ENCODE measurements at places on chromosomes 2 and 18.
A peak's percentile ranks its signal among the peaks of the same experiment; 100 is the strongest.

DNA sequence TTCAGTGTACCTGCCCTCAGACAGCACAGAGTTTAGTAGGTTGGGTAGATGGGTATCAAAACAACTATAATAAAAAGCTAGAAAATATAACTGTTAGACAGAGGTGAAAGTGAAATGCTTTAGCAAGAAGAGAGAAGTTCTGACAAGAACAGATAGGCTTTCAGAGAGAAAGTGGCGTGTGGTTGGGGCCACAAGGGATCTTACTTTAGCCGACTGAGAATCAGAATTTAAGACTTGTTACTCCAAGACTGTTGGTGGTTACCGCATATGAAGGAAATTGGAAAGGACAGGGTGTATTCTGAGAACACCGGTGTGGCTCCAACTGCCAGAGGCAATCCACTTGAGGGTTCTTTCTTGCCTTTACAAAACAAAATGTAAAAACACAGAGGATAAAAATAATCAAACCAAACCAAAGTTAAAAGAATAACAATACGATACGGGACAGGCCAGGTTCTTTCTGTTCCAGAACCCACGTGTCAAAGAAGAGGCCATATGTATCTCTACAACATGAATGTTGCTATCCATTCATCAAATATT lies 44.4 kb upstream of the AGPS start:
- DNase-seq, result no peak

DNA sequence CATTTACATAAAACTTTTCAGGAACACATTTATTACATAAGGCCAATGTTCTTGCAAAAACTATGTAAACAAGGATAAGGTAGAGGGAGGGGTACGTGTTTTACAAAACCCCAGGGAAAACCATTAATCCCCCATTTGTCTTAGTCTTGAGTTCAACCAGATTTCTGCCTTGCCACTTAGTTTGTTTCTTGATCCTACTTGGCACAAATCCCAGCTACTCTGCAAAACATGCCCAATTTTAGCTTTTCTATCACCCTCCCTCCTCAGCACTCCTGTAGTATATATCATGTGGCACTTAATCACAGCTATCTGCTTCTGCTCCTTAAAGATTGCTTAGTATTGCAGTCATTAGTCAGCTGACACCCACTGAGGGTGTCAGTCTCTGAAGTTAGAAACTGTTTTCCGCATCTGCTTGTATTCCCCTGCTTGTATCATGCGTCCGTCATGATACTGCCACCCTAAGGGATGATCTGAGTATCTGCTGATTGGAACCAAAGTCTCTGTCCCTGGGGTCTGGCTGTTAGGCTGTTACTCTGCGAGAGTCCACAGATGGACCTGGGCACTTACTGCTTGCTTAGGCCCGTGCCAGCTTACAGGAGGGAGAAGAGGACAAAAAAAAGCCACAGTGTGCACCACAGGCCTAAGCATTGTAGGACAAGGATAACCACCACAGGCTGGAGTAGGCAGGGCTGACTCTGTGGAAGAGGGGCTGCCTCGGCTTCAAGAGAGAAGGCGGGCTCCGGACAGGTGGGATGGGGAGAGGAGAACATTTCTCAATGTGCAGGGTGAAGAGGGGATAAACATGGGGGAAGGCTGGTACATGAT lies 82.2 kb downstream of the EPAS1 start:
- no peak for DNase-seq

- DNase-seq, result no peak
Measured at GRCh38 chr2:20023688-20024087, 11.2 kb upstream of the MATN3 start.

DNA sequence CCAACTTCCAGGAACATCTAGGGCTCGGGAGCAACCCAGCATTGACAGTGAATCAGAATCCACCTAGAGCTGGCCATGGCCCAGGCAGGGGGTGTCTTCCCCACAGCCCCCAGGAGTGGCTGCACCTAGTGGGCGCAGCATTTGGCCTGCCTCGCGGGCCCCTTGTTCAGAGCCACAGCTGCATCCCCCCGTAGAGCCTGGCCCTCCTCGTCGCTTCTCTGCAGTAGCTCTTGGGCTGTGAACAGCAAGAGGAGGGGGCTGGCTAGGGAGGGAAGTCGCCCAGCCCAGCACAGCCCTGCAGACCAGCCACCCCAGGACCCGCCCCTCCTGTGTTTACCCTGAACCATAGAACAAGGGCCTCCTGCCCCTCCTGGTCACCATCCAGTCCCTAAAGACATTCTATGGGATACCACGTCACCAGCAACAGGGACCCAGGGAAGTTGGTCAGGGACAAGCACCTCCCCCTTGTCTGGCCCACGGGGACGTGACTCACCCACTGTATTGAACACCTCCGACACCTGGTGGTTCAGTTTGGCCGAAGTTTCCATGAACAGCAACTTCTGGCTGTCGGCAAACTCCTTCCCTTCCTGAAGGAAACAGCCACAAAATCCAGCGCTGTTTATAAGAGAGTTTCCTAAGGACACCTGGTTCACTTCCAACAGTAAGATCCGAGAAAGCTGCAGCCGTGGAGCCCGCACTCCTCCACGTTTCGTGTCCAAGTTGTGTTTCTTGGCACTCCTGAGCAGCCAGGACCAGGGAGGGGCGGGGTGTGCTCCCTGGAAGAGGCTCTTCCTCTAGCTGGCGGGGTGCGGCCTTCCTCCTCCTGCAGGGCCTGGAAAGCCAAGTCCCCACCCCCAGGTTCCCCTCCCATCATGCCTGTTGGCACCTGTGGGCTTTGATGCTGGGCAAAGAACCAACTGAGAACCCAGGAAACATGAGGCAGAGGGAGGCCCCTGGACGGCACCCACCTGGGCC lies 8.8 kb downstream of the PRLH start:
- DNase-seq, result no peak

DNA sequence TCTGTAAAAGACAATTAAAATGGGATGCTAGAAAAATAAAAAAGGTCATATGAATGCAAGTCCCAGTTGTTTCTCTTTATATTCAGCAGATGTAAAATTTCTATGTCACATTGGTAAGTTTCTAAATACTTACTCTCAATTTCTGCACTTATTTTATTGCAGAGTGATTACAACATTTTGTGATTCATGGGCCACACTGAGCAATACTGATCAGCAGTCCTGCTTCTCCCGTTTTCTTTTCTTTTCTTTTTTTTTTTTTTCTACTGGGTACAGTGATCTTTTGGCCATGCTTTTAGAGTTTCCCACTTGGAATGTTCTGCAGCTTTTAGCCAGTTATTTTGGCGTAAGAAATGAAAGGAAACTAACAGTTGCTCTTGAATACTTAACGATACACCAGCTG lies 38.8 kb downstream of the LIMS1 start:
- no peak for DNase-seq

DNA sequence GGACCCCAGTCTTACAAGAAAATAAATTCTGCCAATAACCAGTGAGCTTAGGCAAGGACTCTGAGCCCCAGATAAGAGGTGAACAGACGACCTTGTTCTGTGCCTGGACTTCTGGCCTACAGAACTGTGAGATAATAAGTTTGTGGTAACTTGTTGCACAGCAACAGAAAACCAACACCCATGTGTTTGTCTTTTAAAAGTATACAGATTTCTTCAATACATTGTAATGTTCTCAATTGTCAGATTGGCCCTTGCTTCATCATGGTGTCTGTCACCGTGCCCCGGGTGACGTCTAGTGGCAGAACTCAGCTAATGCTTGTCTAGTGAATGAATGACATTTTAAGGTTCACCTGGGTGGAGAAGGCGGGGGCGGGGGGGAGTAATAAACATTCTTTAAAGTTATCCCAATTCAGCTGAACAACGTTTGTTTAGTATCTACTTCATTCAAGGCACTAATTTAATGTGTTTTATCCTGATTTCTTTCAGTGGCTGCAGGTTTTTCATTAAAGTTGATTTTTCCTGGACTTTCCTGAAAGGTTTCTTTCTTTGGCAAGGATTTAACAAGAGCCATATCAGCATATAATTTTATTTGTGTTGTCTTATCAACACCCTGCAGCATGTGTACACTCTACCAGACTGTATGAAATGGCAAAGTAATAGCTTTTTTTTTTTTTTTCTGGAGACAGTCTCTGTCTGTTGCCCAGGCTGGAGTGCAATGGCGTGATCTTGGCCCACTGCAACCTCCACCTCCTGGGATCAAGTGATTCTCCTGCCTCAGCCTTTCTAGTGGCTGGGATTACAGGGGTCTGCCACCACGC lies 123.8 kb upstream of the DLX2 start:
- no peak for DNase-seq

GRCh38 chr2:175840256-175840655 lies 161.8 kb downstream of the LNPK start:
- peak; percentile 16 for DNase-seq

- no peak for DNase-seq
Measured at GRCh38 chr2:218368621-218369153, 12.0 kb downstream of the CATIP start.

- no peak for DNase-seq
Measured at GRCh38 chr2:163697429-163697828, 38.4 kb downstream of the FIGN start.

DNA sequence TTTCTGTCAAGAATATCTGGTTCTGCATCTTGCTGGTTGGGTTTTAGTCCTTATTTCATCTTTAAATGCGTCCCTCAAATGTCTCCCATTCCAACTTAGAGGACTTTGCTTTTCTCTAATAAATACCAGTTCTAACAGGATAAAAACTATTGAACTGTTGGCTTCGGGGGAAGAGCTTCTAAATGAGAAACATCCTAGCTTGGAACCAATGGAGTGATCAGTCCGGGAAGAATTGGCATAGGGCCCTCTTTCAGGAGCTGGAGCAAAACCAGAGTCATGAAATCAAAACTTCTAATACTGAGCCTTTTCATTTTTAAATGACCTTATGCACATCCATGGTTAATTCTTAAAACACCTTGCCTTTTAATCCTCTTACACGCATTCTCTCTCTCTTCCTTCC lies 401.6 kb upstream of the SMIM21 start:
- DNase-seq, result no peak

DNA sequence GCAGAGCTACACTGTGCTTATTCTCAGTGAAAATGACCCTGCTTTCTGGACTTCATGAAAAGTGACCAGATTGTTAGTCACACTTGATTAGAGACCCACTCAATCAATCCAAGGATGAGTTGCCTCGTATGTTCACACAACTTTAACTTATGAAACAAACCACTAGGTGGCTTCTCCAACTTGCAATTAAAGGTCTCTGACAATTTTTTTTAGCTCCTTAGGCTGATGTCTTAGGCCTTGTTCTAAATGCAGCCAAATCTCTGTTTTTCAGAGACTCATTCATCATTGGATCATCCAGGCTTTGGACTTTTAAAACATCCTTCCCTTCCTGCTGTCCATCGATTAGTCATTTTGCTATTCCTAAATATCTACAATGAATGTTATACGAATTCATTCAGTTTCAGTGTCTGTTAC lies 63.4 kb downstream of the MREG start:
- peak; percentile 11 for DNase-seq

DNA sequence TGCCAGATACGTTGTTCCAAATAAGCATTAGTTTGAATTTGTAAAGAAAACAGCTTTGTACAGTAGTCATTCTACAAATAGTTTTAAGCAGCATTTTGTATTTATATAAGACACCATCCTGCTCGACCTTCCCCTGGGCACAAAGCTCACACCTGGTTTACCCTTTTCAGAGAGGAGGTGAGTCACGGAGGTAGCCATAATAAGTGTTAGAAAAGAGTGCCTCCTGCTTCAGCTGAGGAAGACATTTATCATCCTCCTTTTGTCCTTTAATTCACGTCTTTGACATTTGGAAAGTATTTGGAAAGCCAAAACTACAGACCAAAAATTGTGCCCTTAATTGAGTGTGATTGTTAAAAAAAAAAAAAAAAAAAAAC lies 6.8 kb downstream of the RAB12 start:
- DNase-seq, result no peak

DNA sequence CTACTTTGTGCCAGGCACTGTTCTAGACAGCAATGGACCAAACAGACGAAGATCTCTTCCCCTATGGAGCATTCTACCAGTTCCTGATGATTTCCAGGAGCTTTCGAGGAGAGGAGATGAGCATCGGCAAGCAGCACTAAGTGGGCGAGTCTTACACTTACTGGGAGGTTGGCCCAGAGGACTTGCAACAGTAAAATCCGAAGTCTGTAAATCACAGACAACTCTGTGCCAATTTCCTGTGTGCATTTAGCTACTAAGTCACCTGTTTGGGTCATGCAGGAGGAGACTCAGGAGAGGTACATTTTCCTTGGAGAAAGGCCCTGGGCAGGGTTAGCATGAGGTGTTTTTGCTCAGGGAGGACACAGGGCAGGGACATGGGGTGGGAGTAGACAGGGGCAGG lies 58.9 kb downstream of the TRPM8 start:
- DNase-seq, result no peak

GRCh38 chr18:10226971-10227370 lies 227.5 kb upstream of the APCDD1 start:
- DNase-seq, result no peak

GRCh38 chr18:26809346-26809745 lies 56.2 kb downstream of the AQP4 start:
- no peak for DNase-seq

- no peak for DNase-seq
Measured at GRCh38 chr2:65877331-65878010, 445.1 kb upstream of the SPRED2 start.

DNA sequence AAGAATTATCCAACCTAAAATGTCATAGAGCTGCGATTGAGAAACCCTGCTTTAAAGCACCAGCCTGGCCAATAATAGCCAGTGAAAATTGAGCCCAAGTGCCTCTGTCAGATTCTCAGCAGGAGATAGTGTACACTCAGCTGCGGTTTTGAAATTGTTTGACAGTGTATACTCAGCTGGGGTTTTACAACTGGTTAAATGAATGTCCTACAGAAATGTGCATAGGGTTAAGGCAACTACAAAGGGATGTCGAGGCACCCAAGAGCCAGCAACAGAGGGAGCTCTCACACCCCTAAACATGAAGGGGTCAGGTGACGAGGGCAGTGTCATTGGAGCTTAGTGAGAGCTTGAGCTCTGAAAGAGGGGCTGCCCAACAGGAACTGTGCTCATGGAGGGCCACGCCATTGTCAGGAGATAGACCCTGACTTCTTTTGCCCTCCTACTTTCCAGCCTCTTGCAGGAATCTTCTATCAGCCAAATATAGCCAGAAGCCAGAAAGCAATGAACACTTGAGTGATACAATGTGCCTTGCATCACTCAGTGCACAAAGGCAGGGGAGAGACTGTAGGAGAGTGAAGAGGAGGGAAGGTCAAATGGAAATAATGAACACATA lies 15.1 kb downstream of the ACTG2 start:
- DNase-seq, result no peak

DNA sequence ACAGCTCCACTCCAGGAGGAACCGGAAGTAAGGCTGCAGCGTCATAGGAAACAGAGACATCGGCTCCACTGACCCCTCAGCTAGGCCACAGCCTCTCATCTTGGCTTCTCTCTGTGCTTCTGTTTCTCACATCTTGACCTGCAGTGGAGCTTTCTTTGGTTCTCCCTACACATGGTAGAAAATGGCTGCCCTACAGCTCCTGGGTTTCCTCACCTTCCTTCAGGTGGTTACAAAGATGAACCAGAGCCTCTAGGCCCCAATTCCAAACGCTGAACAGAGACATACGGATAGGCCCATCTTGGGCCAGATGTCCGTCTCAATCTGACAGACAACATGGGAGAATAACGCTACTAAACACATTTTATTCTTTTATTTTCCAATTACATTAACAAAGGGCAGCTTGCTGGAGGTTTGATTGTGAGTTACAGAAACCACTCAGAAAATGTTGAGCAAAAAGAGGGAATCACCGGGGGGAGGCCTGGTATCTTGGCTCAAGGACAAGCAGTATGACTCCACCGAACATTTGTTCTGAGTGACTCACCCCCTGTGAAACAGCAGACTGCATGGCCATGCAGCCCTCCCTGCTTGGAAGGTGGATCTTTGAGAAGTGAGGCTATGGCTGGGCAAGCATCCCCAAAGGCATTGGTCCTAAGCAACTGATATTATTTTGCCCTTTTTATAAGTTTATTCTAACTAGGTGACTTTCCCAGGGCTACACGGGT lies 303.5 kb downstream of the CDCA7 start:
- no peak for DNase-seq
